ENCODE measurements at places on chromosomes 1 and 21. TPM values are rescaled to one million over a fixed set of nuclear protein-coding genes. Genes with fewer than 3 reads are reported as not detected.

- DNase-seq, result no peak
These were observed 144.7 kb downstream of the NEGR1 start for GRCh38 chr1:72137656-72138055.

DNA sequence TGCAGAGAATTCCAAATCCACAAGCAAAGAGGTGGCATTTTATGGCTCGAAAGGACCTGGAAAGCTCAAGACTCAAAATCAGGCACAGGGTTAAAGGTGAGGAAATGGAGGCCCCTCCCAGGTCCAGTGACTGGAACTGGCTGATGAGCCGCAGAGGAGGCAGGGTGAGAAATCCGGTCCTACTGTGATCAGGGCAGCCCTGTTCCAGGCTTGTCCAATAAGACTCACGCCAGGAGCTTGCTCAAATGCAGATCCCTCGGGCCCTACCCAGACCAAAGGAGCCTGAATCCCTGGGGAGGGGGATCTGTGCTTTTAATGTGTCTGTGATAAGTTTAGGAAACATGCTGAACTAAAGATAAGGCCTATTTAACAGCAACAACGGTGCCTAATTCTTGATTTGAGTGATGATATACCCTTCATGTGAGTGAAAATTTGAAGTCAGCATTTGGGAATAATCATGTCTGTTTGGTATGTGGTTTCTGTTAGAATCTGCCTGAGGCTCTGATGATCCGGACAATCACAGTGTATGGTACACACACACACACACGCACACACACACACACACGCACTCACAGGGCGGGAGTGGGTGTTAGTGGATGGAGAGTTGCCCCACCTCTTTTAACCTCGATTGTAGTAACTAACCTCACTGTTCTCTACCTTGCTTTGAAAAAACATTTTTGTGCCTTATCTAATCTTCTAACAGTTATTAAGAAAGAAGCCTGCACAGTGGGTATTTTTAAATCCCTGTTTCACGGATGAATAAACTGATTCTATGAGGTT lies 54.1 kb upstream of the LYST start:
- DNase-seq, result peak; percentile 50

DNA sequence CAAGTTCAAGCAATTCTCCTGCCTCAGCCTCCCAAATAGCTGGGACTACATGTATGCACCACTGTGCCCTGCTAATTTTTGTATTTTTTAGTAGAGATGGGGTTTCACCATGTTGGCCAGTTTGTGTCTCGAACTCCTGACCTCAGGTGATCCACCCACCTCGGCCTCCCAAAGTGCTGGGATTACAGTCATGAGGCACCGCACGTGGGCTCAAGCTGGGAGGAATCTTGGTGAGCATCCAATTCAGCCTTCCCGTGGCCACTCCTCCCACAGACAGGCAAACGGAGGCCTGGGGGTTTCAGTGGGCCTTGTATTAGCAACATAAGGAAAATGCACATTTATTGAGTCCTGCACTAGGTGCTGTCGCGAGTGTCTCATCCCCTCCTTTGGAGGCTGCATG lies 24.5 kb upstream of the VWA5B1 start:
- peak; percentile 76 for DNase-seq

DNA sequence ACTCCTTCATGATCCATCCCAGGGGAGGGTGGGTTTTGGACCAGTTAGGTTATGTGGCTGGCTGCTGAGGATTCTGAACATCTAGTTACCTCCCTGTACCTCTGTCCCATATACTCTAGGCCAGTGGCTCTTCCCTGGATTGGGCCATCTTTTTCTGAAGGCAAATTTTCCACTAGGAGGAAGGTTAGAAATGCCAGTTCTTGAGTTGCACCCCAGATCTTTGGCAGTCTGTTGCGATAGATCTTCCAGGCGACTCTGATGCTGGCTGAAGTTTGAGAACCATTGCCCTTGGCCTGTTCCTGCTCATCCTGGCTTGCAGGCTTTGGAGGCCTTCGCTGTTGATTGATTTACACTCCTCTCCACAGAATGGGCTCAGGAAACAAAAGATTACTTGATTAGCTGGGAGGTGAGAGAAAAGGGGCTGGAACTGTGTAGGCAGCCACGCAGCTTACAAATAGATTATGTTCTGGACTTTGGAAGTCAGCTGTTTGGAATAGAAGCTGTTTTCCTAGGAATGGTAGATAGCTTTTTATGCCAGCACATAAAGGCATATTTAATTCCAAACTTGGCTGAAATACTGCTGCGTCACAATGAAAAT lies 110.1 kb downstream of the MRPS6 start:
- no peak for DNase-seq

The FCRL5 gene
- not detected for total RNA-seq

The PADI1 gene
- 2.5 TPM for total RNA-seq

DNA sequence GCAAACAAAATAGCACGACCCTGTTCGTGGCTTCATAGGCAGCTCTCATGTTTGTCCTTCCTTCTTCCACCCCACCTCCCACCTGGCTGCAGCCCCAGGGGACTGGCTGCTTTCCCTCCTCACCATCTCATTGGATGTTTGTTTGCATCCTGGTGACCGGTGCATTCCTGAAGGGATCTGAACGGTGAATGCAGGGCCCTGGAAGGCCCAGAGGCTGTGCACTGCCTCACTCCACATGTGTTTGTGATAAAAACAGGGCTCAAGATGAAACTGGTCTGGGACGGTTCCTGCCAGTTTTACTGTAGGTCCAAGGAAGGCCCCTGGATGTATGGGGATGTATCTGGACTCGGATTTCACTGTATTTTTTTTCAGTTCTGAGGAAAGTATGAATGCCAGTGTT lies 42.8 kb downstream of the CNN3 start:
- DNase-seq, result peak; percentile 62

The GPR157 gene
- total RNA-seq, result 2.0 TPM

The SAMD13 gene
- total RNA-seq, result 1.9 TPM

The LRRC8C gene
- total RNA-seq, result 7.4 TPM

The CACHD1 gene
- 7.1 TPM for total RNA-seq

All from Daoy (cell line).